Sciatic nerve (tissue), 2 donors: ENCODE measurements at places on chromosomes 7 and 10.

GRCh38 chr10:9579110-9579705 lies 1438.5 kb upstream of the CELF2 start:
- no peak for DNase-seq

GRCh38 chr7:134750083-134751062 lies 29.1 kb upstream of the CALD1 start:
- peak; percentile 74 for DNase-seq

GRCh38 chr10:77798940-77799339 lies 127.6 kb downstream of the DLG5 start:
- DNase-seq, result no peak

GRCh38 chr7:154231732-154232131 lies 179.5 kb downstream of the DPP6 start:
- DNase-seq, result no peak

DNA sequence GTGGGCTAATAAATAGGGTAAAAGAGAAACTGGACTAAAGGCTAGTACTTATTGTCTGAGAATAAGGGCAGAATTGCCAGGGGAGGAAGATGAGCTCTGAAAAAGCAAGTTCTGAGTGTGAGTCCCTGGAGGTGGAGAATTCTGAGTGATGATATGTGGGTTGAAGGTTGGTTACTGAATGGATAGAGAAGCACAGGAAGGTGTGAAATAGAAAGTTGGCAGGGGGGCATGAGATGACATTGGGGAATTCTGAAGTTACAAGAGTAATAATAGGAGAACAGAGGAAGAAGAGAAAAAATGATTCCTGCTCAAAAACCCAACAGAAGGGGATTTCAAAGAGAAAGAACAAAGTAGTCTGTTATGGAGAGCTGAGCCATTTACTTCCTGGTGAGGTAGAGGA lies 76.9 kb downstream of the PRKCQ start:
- no peak for DNase-seq

DNA sequence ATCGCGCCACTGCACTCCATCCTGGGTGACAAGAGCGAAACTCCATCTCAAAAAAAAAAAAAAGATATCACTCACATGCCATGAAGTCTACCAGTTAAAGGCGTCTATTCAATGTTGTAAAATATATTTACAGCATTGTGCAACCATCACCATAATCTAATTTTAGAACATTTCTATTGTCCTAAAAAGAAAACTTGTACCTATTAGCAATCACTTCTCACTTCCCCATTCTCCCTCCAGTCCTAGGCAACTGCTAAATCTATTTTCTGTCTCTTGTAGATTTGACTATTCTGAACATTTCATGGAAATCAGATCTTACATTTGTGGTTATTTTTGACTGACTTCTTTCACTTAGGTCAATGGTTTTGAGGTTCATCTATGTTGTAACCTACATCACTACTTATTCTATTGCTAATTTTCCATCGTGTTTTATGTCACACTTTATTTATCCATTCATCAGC lies 25.2 kb upstream of the OTUD1 start:
- no peak for DNase-seq

DNA sequence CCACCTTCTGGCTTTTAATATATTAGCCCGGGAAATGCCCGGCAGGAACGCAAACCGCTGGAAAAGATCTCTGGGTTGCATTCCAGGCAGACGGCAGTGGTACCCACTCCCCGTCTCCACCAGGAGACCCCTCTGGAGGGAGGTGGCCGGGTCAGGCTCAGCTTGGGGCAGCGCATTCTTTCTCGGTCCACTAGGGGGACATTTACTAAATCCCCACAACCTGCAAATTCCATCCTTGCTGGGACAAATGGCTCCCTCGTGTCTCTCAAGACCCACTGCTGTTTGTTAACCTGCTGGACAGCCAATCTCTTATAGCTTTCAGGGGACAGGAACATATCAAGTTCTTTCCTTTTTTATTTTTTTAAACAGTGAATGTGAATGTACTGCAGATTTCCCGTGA lies 45.8 kb upstream of the CARD11 start:
- DNase-seq, result no peak

DNA sequence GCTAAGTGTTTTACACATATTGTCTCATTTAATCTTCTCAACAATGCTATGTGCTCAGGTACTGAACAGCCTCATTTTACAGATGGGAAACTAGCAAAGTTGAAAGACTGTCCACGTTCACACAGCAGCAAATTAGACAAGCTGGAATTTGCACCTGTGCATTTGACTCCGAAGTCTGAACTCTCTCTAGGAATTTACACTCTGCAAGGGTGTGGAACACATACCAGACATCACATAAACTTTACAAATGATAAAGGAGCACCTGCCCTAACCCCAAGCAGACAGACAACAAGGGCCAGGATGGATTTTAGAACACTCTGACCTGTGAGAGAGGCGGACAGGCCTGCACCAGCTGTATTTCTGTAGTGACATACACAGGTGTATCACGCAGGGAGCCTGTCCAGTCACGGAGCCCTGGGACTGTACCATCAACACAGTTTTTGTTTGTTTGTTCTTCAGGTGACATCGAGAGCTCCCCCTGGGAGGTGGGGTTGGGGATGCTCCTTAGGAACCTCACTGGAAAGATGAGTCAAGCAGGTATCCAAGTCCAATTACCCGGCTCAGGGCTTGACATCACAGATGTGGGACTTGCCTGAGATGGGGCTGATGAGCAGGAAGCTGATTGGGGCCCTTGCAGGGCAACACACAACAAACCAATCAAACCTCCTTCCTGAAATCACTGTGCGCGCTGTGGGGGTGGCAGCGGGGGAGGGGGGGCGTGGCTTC lies 31.0 kb downstream of the MKI67 start:
- no peak for DNase-seq

DNA sequence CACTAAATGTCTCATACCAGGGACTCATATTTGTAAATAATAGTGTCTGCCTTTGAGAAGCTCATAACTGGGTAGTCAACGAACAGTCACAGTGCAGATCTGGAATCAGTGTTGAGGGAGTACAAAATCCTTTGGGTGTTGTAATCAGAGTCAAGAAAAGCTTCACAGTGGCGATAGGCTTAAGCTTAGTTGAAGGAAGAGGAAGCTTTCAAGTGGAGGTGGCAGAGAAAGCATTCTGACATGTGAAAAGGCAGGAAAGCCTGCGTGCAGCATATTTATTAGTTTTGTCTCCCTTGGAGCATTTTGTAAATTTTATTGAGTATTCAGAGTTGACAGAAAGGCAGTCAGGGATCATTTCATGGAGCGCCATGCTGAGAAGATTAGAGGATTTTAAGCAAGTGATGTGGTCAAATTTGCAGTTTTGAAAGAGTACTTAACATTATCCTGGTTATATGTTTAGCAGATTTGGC lies 104.9 kb downstream of the ADK start:
- DNase-seq, result no peak

- DNase-seq, result no peak
Measured at GRCh38 chr7:98058186-98058585, 48.5 kb upstream of the LMTK2 start.

GRCh38 chr10:85492684-85493083 lies 873.9 kb downstream of the GRID1 start:
- no peak for DNase-seq

GRCh38 chr10:98391578-98391991 lies 23.4 kb downstream of the PYROXD2 start:
- DNase-seq, result no peak

GRCh38 chr7:43583424-43584194 lies 701 bp downstream of the STK17A start:
- DNase-seq, result peak; percentile 83

GRCh38 chr7:141709318-141709717 lies 1.2 kb downstream of the WEE2 start:
- DNase-seq, result no peak

DNA sequence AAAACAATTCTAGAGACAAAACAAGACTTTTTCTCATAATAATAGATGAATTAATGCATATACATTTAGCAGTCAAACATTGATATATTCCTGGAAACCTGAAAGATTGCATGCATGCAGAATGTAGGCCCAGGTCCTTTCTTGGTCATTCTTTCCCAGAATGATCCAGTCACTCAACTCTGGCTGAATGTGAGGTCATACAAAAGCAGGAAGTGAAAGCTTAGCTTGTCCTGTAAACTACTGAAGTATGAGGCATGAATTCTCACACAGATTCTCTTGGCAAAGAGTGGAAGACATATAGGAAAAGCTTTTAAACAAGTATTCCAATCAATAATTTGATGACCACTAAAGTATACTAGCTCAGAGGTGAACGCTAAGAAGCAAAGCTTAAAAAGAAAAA lies 253.9 kb downstream of the PPP1R3A start:
- DNase-seq, result no peak

- no peak for DNase-seq
Measured at GRCh38 chr7:130180571-130181262, 24.5 kb downstream of the TMEM209 start.

- DNase-seq, result no peak
Measured at GRCh38 chr7:2468227-2468626, 8.0 kb downstream of the GRIFIN start.

DNA sequence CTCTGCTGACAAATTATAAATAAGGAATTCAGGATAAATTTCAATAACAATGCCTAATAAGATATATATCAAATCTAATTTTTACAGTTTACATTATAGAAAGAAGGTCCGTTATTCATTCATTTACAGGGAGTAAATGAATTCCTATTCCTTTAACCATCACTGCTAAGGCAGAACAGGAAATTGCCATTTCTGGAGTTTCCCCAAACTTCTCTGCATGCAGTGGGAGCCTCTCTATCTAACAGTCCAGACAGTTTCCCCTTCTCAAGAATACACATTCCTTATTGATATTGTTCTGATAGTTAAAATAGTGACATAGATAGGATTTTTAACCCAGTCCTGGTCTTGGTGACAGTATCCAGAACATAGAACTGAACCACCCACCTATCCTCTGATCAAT lies 24.3 kb downstream of the MKI67 start:
- DNase-seq, result no peak

GRCh38 chr10:27747096-27747451 lies 1.5 kb upstream of the MKX start:
- DNase-seq, result no peak

DNA sequence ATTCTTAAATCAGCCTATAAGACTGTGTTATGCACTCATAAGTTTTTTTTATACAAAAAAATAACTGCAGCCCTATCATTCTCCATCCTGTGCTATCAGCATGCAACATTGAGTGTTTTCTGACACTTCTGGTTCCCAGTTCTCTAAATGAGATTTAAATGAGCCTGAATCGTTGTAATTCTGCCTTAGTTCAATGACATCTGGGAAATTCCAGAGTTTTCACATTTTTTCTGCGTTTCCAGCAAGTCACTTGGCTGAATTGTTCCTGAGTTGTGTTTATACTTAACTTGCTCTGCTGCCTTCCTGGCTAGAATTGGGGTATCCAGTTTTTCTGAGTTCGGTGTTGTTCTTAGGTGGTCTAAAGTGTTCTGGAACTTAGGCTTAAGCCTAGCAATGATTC lies 636.1 kb upstream of the FZD8 start:
- no peak for DNase-seq

DNA sequence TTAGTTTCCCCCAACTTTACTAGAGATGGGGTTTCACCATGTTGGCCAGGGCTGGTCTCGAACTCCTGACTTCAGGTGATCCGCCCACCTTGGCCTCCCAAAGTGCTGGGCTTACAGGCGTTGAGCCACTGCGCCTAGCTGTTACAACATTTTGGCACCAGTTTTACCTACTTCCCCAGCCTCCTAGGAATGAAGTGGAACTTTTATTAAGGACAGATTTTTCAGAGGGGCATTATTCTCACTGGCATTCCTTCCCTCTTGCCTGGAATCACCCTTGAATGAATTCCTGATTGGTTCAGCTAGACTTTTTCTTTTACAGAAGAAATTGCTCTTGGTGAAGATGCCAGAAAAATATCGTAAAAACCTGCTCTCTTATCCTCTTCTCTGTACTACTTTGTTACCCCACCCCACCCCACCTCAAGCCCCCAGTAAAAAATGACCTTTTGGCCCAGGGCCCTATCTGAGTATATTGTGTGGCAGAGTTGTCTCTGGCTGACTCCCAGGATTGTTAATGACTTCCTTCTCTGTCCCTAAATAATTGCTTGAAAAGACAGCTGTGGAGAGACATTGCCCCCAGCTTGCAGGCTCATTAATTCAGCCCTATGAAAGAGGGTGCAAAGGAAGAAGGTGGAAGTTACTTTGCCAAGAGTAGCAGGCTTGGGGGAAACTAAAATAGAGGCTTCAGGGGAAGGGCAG lies 189.6 kb downstream of the AUTS2 start:
- DNase-seq, result no peak

DNA sequence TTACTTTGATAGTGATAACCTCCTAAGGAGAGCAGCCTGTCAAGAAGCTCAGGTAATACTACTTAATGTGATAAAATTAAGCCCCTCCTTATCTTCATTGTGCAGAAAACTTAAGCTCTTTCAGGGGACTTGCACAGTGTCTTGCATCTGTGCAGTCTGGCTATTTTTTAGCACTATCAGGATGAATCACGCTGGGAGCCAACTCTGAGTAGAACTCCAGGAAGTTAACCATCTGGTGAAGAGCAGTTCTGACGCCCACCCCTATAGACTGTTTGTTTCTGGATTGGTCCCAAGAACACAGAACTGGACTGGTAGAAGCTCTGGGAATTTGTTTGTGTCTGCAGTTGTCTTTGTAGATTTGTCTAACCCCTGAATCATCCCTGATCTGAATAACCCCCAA lies 41.9 kb downstream of the AGK start:
- no peak for DNase-seq

DNA sequence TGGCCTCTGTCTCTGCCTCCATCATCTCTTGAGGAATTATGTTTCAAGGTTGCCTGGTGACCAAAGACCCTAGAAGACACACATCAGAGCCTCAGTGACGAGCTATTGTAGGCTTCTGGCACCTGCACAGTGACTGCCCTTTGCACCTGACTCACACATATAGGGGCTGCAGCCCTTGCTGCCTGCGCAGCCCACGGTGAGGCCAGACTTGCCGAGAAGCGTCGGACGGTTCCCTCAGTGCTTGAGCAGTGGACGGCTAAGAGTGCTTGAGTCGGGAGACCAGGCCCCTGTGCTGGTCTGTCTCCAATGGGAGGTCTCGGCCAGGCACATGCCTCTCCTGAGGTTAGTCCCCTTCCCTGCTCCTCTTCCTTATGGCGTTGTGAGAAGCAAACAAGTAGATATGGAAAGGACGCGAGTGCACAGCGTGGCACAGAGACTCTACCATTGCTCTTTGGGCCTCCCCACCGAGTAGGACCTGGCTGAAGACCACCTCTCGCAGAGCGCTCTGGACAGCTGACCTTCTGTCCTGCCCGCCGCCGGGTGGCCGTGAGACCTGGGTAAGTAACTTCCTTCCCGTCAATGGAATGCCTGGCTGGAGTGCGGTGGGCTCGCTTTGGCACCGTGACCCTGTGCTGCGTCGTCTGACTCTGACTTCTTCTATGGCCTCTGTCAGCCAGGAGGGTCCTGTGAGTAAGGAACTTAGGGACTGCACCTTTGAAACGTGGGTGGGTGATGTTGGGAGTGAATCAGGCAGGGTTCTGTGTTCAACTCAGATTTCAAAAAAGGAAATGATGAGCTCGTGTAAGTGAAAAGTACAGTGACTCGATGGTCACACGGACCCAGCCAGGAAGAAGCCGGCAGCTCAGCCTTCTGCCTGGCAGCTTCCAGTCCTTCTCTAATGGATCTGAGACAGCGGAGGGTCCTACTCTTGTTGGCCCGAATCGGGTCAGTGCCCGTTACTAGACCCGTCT lies 33.7 kb downstream of the ZNF775 start:
- peak; percentile 48 for DNase-seq
